ENCODE measurements at places on chromosomes 11 and 22. TPM values are rescaled to one million over a fixed set of nuclear protein-coding genes. Genes with fewer than 3 reads are reported as not detected.

GRCh38 chr11:1150769-1151365 lies 6.9 kb upstream of the MUC5AC start:
- peak; percentile 61 for DNase-seq

The PKNOX2 gene
- 1.4 TPM for total RNA-seq

DNA sequence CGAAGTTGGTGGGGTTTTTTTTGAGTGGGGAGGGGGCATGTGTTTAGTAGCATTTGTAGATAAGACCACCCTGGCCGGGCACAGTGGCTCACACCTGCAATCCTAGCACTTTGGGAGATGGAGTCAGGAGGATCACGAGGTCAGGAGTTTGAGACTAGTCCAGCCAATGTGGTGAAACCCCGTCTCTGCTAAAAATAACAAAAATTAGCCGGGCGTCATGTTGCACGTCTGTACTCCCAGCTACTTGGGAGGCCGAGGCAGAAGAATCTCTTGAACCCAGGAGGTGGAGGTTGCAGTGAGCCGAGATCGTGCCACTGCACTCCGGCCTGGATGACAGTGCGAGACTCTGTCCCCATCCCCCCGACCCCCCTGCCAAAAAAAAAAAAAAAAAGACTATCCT lies 34.6 kb downstream of the CECR2 start:
- DNase-seq, result peak; percentile 68

GRCh38 chr11:44837661-44838060 lies 110.9 kb downstream of the TSPAN18 start:
- no peak for DNase-seq

Measured in Daoy (cell line).